Stimulated activated CD4-positive, alpha-beta T cell treated with anti-CD3 and anti-CD28 coated beads, Interleukin-1b, Interleukin-23, amount 100 ng/mL, for 4 hours (primary cell): ENCODE measurements at places on chromosomes 11 and 22.

DNA sequence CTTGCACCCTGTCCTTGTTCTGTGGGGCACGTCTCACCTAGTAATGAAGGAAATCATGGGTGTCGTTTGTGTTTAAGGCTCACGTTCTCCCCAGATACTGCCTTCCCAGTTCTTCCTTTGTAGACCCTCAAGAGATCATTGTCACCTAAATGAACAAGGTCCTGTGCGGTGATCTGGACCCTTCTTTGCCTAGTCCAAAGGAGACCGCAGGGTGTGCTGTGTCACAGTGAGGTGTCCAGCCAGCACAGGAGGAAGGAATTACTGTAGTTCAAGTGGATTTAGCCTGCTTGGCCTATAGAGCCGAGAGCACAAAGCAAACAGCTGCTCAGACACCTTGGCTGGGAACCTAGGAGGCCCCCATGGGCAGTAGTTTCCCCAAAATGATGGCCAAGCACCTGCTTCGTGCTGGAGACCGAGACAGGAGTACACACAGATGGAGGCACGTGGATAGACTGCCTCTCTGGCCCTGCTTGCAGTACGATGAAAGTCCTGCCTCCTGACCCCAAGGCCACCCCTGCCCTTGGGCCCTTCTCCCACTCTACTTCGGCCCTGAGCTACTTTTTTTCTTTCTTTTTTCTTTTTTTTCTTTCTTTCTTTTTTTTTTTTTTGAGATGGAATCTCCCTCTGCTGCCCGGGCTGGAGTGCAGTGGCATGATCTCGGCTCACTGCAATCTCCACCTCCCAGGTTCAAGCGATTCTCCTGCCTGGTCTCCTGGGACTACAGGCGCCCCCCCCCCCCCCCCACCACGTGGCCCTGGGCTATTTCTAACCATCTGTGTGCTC, 19.4 kb upstream of the PPFIA1 start:
- DNase-seq = no peak

DNA sequence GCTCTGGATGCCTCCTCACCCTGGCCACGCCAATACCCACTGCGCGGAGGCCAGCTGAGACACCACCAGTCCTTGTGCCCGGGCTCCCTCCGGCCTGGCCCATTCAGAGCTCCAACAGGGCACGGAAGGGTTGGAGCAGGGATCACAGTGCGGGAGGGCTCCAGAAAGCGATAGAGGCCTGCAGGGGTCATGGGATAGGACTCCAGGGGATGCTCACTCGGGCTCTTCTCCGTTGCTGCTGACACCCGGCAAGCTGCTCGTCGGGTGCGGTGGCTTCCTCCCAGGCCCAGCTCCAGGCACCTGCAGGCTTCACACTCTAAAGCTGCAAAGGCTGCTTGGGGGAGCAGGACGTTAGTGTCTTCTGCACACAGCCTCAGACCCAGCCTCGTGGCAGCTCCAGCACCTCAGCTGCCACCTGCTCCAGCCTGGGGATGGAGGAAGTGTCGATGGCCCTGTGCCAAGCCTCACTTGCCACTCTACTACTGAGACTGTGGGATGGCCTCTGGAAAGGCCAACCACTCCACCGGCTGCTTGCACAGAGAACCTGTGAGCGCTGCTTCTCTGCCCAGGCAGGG, 10.6 kb downstream of the WNT7B start:
- no peak for DNase-seq

DNA sequence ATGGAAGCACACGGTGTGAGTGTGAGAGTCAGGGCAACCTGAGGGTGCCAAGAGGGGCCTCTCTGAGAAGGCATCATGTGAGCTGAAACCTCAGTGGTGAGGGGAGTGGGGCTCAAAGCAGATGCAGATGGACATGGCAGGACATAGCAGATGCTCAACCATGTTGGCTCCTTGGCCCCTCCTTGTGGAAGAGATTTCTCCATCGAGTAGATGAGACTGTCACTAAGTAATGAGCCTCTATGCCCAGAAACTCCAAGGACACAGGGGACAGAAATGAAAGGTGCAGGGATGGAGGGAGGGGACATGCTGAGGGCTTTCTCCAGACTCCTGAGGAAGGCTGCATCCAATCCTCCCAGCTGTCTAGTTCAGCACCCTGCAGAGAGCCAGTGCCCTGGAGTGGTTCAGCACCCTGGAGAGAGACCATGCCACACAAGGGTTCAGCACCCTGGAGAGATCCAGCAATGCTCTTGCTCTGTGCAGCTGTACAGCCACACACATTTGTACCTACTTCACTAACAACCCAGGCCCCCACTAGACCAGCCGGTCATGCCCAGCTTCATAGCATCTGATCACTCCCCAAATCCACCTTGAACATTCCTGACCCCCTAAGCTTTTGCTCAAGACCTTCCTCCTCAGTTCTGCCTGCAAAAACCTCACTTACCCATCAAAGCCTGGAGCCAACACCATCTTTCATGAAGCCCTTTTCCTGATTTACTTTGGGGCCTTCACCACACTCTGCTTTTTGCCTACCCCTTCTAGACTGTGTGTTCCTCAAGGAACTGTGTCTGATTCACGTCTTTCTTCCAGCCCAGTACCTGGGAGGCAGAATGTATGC, 252.0 kb downstream of the CTTN start:
- DNase-seq = no peak

- no peak for DNase-seq
Observed at GRCh38 chr11:115613986-115614632, 109.9 kb upstream of the CADM1 start.

GRCh38 chr11:123062892-123063825, 1.2 kb upstream of the HSPA8 start:
- DNase-seq = no peak

DNA sequence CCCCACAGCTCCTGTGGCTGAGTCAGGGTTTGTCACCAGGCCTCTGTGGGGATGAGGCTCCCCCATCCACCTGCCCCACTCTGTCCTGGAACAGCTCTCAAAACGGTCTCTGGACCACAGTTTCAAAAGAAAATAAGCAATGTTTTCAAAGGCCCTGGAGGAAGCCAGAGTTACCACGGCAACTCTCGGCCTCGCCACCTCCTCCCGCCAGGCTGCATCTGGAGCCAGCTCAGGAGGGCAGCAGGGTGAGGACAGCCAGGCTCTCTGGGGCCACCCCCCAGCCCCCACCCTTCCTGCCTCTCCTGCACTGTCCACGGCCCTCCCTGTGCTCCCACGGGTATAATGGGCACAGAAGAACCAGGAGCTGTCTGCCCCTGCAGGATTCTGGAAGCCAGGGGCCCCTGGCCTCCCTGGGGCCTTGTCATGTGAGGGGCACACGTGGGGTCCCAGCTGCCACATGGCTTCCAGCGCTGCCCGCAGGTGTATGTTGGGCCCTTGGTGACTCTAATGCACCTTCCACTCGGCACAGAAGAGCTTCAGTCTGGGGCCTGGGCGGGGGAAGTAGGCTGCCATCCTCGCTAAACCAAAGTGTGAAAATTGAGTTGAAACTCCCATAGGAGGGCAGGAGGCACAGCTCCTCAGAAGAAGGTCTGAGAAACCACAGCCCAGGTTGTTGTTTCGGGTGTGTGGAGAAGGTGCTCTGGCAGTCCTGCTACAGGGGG, 10.3 kb downstream of the CD81 start:
- no peak for DNase-seq

DNA sequence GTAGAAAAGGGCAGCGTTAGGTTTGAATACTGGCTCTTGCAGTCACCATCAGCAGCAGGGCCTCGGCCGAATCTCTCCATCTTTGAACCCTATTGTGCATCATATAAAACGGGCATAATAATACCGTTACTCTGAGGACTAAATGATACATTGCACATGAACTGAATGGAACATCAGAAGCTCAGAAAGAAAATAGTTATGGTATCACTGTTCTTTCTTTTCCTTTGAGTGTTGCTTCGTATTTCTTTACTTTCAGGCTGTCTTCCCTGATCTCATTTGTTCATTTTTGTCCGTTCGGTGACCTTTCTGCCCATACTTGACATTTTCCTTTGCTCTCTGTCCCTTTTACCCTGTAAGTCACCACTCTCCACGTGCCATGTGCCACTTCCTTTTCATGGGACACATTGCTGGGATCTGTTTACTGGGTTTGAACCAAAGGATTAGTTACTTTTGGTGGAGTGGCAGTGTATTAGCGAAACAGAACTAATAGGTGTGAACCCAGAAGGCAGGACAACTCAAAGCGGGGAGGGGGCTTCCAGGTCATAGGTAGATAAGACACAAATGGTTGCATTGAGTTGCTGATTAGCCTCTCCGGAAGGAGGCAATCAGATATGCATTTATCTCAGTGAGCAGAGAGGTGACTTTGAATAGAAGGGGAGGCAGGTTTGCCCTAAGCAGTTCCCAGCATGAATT, 717 bp upstream of the ZNF202 start:
- no peak for DNase-seq

DNA sequence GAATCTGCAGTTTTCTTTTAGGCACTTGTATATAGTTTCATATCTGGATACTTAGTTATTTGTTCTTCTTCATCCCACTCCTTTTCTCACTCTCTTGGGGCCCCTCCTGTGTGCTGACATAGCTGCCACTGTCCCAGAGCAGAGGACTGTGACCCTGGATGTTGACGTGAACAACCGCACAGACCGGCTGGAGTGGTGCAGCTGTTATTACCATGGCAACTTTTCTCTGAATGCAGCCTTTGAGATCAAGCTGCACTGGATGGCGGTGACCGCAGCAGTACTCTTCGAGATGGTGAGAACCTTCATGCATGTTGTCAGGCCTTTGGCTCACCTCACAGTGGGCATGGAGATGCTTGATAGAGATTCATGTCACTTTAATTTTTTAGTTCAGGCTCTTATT, 50.9 kb upstream of the YWHAH start:
- DNase-seq = no peak

- DNase-seq = no peak
Observed at GRCh38 chr22:44130076-44130711, 50.5 kb upstream of the PARVG start.

DNA sequence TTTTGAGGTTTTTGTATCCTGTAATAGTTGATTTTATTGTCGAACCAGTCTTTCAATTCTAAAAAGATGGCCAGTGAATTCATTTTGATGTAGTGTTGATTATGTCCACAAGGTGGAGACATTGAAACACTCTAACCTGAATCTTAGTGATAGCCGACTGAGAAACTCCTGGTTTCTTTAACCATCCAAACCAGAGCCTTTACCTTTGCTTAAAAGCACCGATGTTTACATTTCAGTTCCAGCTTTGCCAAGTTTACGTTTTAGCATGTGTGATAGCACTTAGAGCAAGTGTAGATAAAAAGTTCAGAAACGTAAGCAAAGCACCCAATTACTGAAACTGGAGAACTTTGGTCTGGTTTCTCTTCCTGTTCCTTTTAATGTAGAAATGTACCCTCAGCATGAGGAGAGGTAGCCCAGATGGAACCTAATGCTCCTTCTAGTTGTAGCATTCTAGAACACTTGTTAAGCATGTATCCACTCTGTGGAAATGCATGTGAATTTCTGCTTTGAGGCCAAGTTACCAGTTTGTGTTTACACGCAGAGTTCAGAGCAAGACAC, 208.6 kb downstream of the DBX1 start:
- DNase-seq = no peak

- no peak for DNase-seq
Observed at GRCh38 chr11:93370260-93370659, 39.7 kb downstream of the DEUP1 start.

DNA sequence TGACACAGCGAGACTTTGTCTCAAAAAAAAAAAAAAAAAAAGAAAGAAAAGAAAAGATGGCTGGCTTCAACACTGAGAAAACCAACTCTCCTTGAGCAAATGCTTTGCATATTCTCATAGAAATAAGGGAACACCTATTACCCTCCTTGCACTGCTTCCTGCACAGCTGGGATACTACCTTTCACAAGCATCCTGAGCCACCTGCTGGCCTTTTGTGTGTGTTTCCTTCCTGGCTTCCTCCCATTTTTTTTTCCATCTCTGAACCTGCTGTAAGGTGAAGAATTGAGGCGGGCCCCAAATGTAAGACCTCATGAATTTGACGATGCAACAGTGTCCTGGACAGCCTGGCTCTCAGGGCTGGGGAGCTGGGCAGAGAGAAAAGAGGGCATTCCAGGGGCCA, 1.9 kb upstream of the RFPL3 start:
- no peak for DNase-seq

GRCh38 chr22:28051091-28051786, 132.2 kb upstream of the PITPNB start:
- DNase-seq = no peak

- DNase-seq = no peak
Observed at GRCh38 chr22:24512043-24512442, 16.9 kb downstream of the UPB1 start.

GRCh38 chr22:48357961-48358360, 1469.7 kb downstream of the BRD1 start:
- no peak for DNase-seq

DNA sequence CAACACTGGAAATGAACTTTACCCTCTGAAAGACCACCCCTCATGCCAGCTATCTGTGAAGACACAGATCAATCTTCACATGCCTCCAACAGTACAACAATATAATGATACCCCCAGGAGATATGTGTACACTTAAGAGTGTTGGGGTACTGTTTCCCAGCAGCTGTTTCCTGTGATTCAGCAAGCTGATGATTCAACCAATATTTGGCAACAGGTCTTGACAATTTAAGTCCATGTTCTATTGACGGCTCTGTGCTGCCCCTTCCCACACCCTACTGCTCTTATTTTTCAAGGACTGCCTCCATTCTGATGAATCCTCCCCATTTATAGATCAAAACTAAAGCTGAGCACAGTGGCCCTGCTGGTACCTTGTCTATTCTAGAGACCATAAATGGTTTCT, 6.6 kb downstream of the SNX19 start:
- no peak for DNase-seq

- DNase-seq = peak; percentile 36
Observed at GRCh38 chr22:18110194-18110953, at the start of gene TUBA8. Gene TUBA8 (plus strand): TSS chr22:18110809. CDS start chr22:18110866, 57 bp downstream.

DNA sequence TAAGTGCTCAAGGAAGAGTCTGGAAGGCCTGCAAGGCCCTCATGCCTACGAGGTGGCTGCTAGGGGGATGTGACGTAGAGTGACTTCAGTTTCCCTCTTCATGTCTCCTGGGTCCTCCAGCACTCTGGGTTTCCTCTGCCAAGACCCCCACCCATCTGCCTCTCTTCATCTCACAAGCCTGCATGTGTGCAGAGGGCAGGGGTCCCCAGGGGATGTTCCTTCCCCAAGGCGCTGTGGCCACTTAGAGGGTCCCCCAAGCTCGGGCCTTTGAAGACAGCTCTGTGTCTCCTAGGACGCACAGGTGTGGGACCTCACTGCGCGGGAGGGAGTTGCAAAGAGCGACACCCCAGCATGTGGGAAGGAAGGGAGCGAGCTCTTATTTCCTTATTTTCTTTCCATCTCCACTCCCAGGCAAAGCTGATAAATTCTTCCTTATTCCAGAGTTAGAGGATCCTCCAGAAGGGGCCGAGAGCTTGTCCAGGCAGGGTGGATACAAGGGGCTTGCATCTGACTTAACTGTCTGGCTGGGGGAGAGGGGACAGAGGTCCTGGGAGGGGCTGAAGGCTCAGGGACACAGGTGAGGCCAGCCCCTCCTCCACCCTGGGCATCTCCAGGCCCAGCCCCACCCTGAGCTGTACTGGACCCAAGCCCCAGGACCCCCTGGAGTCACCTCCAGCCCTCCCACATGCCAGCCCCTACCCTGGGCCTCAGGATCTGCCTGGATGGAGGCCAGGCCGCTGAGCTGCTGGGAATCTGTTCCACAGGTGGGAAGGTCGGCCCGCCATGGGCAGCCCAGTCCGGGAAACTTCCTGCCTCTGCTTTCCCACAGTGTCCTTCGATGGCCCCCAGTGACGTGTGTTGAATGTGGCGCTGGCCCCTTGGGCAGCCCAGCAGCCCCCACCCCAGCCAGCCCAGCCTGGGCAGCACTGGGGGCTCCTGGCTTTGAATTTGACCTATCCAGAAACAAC, 59.7 kb upstream of the KCNQ1OT1 start:
- no peak for DNase-seq

GRCh38 chr11:12489246-12489772, 111.9 kb downstream of the PARVA start:
- DNase-seq = no peak
